Vagina (tissue), 2 donors: ENCODE measurements at places on chromosomes 7 and 10. TPM values are rescaled to one million over a fixed set of nuclear protein-coding genes. Genes with fewer than 3 reads are reported as not detected.

GPR26 gene
- total RNA-seq, result not detected

HMX3 gene
- total RNA-seq, result not detected

DNA sequence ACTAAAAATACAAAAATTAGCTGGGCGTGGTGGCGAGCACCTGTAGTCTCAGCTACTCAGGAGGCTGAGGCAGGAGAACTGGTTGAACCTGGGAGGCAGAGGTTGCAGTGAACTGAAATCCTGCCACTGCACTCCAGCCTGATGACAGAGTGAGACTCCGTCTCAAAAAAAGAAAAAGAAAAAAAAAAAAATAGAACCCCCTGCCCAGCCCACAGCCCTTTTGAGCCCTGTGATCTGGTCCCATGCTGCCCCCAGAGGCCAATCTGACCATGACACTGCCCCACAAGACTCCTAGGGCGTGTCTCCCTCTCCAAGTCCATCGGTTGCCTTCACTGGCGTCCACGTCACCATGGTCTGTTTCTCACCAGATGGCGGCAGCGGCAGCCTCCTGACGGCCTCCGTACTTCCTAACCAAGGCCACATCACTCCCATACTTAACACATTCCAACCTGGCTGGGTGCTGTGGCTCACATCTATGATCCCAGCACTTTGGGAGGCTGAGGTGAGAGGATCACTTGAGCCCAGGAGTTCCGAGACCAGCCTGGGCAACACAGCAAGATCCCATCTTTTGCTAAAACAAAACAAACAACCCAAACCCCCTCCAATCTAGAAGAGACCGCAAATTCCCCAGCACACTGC lies 18.0 kb downstream of the STX1A start:
- DNase-seq, result no peak

DNA sequence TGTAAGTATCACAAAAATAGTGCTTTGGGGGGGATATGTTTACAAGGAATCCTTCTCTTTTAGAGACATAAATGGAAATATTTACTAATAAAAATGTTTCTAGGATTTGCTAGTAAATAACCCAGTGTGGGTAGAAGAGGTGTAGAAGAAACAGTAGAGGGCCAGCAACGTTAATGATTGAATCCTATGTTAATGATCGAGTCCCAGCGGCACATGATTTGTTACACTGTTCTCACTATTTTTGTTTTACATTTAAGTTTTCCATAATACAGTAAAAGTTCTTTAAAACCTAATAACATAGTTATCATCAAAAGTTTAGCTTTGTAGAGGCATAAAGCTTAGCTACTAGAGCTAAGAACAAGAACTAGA lies 66.0 kb downstream of the UBE2H start:
- no peak for DNase-seq

DNA sequence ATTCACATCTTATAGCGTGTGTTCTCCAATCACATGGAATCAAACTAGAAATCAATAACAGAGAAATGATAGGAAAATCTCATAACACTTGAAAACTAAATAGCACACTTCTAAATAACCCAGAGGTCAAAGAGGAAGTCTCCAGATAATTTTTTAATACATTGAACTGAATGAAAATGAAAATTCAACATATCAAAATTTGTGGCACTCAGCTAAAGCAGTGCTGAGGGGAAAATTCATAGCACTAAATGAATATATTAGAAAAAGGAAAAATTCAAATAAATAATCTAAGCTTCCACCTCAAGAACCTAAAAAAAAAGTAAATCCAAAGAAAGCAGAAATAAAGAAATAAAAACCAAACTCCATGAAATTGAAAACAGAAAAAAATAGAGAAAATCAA lies 17.3 kb downstream of the CALML3 start:
- no peak for DNase-seq
